ENCODE measurements at places on chromosomes 5 and 9.

- no peak for DNase-seq
Observed at GRCh38 chr9:69250681-69251080, 74.3 kb upstream of the ENTREP1 start.

GRCh38 chr9:70449461-70449860 lies 35.0 kb upstream of the KLF9 start:
- no peak for DNase-seq

- DNase-seq = no peak
Observed at GRCh38 chr5:59354811-59355210, 538.7 kb downstream of the PDE4D start.

- DNase-seq = no peak
Observed at GRCh38 chr9:21965401-21965951, 28.7 kb downstream of the CDKN2A start.

- no peak for DNase-seq
Observed at GRCh38 chr9:3001311-3001710, 157.4 kb upstream of the PUM3 start.

DNA sequence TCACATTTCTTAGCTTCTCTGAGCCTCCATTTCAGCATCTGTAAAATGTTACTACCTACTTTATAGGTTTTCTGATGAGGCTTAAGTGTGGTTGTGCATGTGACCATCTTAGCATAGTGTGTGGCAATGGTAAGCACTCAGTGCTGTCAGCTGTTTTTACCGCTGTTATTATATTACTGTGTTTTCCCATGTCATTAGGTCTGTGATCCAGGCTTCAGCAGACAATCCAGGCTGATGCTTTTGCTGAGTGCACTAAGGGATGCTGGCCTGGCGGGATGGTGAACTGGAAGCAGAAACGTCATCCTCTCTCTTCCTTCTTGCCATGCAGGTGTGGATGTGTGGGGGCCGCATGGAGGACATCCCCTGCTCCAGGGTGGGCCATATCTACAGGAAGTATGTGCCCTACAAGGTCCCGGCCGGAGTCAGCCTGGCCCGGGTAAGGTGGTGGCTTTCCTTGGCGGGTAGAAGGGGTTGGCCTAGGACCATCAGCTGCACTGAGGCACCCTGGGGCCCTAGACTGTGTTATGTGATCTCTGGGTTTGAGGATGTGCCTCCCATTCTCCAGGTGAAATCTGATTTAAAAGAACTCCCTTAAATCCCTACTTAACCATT lies 41.9 kb upstream of the SAP30L start:
- no peak for DNase-seq

DNA sequence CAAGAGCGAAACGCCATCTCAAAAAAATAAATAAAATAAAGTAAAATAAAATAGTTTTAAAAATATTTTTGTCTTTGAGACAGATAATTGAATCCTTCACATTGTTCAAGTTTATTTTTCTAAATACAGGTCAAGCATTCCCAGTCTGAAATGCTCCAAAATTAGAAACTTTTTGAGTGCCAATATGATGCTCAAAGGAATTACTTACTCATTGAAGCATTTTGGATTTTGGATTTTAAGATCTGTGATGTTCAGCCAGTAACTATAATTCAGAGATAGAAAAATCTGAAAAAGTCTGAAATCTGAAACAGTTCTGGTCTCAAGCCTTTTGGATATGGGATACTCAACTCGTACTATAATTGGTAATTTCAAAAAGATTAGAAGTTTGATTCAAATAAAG lies 39.8 kb downstream of the RBM27 start:
- no peak for DNase-seq

DNA sequence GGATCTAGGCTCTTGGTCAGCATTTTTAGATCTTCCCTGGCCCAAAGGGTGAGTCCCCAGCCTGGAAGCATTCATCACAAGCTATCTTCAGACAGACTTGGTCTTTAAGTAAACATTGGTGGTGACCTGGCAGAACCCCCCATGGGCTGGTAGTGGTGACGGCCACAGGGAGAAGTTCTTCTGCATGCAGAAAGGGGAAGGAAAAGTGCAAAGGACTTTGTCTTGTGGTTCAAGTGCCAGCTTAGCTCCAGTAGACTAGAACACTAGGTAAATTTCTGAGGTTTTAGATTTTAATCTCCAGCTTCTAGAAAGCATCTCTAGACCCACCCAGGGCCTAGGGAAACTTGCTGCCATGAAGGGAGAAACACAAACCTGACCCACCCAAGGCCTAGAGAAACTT lies 584.0 kb downstream of the CHSY3 start:
- no peak for DNase-seq

GRCh38 chr9:22008717-22009505 lies at the start of gene CDKN2B:
TSS of gene CDKN2B (minus strand) at chr9:22009305. CDS start at chr9:22008953, 352 bp downstream.
- no peak for DNase-seq

DNA sequence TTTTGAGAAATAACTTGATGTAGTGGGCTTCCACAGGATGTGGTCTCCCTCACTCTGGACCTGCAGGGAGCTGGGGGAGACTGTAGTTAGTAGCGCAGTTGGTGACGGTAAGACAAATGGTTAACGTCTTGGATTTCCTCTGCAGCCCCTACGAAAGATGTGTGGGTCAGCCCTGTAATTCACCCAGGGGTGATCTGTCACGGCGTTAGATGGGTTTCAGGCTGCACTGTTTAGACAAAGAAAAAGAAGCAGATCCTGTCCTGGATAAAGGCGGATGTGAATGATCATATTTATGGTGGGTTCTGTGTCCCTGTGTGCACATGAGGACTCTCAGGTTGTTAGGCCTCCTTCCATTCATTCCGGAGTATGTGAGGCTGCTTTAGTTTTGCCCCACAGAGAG lies 142.0 kb upstream of the SLC28A3 start:
- DNase-seq = no peak

GRCh38 chr9:37364751-37365360 lies 57.6 kb upstream of the GRHPR start:
- no peak for DNase-seq

- DNase-seq = no peak
Observed at GRCh38 chr5:150266871-150267291, 22.7 kb downstream of the CAMK2A start.

DNA sequence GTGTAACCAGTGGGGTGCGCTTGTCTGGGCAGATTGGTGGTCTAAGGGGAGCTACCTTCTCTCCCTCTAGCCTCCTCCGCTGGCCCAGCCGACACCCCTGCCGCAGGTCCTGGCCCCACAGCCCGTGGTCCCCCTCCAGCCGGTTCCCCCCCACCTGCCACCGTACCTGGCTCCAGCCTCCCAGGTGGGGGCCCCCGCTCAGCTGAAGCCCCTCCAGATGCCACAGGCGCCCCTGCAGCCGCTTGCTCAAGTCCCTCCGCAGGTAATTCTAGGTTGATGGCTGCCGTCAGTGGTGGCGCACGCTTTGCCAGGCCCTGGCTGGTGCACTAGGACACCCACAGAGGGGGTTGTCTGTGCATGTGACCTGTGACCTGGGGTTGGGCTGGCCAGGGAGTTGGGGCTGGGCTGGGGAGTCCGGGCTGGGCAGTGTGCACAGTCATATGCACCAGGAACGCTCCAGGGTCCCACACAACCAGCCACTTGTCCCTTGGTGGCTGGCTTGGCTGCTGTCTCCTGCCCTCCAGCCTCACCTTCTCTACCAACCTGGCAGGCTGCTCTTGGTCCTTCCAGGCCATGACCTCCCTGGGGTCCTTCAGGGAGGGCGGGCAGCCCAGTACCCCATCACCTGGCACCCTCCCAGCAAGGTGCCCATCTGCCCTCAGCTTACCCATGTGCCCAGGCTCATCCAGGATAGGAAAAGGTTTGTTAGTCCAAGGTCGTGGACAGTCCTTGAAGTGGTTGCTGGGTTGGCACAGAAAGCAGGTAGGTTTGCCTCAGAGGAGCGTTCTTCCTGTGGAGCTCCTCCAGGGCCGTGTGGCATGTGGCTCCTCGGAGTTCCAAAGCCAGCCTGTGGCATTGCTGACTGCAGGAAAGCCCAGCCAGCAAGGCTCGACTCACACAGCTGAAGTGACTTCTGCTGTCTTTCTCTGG lies 73.2 kb downstream of the WNK2 start:
- DNase-seq = no peak

DNA sequence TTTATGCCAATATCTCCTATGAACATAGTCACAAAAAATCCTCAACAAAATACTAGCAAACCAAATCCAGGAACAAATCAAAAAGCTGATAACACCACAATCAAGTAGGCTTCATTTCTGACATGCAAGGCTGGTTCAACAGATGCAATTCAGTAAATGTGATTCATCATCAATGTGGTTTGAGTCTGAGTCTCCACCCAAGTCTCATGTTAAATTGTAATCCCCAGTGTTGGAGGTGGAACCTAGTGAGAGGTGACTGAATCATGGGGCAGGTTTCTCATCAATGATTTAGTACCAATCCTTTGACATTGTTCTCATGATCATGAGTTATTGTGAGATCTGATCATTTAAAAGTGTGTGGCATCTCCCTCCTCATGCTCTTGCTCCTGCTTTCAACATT lies 1072.7 kb downstream of the NR2F1-AS1 start:
- DNase-seq = no peak

- no peak for DNase-seq
Observed at GRCh38 chr5:106873568-106873967, 797.2 kb downstream of the EFNA5 start.

- no peak for DNase-seq
Observed at GRCh38 chr5:20360263-20360662, 372.3 kb upstream of the CDH18 start.

DNA sequence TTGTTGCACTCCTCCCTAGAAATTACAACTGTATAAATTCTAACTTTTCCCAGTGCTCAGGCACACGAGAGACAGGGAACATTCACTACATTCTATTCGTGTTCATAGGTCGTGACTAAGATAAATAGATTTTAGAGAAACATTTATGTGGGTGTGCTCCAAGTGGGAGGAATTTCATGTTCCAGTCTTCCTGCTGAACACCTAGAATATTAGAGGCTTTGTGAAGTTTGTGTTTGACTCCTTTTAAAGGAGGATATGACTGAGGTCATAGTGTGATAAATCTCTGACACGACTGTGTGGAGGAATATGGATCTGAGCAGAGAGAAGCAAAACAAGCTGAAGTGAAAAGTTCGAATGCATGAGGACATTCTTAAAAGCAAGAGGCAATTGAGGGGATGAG lies 355.3 kb downstream of the ZSWIM6 start:
- DNase-seq = no peak

DNA sequence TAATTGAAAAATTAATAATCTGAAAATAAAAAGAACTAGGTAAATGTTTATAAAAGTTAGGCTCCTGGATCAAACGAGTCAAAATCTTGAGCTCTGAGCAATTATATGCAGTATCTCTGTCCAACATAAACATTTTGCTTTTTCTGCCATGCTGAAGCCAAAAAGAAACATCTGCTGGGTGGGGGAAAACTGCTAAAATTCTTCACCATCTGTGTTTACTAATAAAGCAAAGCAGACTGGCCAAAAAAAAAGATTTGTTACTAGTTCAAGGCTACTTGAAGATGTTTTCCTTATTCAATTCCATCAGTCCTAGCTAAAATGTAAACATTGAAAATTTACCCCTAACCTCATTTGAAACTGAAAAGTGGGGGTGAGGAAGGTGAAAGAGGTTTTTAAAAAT lies 29.7 kb downstream of the GTF3C4 start:
- no peak for DNase-seq

Data from stimulated activated CD4-positive, alpha-beta T cell treated with anti-CD3 and anti-CD28 coated beads, Interleukin-12 subunit alpha, Interleukin-12 subunit beta, amount 100 ng/mL, for 24 hours (primary cell).